ENCODE measurements at places on chromosomes 5 and 9.

DNA sequence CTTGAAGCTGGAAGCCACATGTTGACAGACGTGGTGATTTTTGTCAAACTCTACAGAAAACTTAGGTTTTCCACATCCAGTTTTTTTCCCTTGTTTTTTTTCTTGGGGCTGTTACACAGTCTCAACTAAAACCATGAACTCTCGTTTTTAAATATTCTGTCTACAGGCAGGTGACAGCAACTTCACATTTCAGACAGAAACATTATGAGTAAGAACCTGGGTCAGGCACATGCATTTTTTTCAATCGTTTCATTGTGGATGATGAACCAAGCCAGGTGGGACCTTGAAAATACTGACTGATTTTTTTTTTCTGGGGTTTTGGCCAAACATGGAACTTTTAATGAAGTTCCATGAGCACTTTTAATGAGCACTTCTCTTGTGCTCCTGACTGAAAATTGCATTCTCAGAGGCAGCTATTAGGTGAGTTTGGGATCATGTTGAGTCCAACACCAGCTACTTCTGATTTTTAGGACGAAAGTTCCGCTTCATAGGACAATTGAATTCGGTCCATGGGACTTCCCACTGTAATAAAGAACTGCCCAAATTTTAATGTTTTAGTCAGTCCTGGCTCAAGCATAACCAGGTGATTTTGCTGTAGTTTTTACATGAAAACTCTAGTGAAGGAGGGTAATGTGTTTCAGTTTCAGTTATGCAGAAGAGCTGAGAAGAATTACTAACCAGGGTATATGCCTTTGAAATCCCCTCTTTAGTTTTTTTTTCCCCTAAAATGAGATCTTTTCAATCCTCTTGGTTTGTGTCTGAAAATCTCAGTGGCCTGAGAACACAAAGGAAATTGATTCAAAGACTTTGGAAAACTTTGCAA is 93.2 kb upstream of the ADAMTS16 start:
- no peak for DNase-seq

DNA sequence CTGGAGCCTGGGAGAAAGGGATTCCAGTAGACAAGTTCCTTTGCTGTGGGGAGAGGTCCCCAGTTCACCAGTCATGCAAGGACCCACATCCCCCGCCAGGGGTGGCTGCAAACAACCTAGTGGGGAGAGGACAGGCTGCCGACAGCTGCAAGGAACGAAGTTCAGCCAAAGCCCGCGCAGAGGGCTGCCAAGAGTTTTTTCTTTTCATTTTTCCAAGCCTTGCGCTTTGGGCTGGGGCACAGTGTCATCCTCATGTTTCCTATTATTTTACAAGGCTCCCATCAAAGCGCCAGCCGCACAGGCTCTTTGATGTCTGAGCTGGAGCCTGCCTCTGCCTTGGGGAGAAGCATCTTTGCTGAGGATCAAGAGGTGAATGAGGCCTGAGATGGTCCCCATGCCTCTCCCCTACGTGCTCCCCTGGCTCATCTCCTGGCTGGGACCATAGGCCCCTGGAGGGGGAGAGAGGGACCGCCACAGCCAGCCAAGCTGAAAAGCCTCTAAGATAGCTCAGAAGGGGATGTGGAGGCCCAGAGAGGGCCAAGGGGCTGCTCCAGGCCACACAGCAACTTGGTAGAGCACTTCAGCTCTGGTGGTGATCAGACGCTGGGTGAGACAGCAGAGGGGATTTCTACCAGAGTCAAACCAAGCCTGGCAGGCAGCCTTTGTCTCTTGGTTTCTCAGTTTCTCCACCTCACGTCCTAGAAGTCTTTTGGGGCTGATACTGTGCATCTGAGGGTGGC is 50.4 kb upstream of the SYNPO start:
- DNase-seq = no peak

DNA sequence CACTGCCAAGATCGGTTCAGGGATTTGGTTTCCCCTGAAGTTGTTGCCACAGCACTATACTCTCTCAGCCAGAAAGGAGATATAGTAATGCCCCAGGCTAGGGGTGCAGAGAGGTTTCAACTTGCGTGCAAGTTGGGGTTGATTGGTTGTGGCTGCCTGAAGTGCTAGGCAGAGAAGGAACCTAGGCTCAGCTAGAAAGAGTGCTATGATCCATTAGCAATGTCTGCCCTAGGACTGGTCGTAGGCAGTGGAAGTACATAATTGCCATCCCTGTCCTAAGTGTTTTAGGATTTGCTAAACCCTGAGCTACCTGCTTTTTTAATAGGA is 136.6 kb upstream of the SMIM23 start:
- no peak for DNase-seq

GRCh38 chr5:86735370-86735769 is 117.6 kb downstream of the COX7C start:
- DNase-seq = no peak
